ENCODE measurements at places on chromosomes 5 and 9.

- DNase-seq: no peak
Measured at GRCh38 chr5:54717870-54718269, 200.3 kb downstream of the SNX18 start.

GRCh38 chr5:129243039-129243438, 148.5 kb downstream of the ISOC1 start:
- peak; percentile 37 for DNase-seq

DNA sequence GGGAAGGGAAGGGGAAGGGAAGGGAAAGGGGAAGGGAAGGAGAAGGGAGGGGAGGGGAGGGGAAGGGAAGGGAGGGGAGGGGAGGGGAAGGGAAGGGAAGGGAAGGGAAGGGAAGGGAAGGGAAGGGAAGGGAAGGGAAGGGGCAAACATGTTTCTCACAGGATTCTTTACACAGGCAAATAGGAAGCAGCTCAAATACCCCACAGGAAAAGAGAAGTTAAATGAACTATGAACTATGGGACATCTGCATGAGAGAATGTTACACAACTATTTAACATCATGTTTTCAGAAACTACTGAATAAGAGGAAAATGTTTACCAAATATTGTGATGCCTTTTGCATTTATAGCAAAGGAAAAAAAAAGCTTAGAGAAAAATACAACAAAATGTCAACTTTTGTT, 125.4 kb upstream of the SLC30A5 start:
- no peak for DNase-seq

DNA sequence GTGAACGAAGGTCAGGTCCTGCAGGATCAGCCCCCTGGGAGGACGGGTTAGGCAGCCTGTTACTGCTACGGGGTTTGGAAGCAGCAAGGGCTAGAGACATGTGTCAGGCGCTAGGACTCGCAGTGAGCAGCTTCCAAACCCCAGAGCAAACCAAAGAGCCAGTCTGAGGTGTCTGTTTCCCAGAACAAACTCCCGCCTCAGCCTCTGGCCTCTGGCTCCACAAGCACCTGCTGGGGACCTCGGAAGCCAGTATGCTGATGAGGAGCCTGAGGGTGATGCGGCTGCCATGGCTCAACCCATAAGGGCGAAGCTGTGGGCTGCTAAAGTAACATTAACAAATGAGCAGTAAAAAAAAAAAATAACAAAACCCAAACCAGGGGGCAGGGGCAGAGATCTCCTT, 35.0 kb downstream of the PRRT1B start:
- no peak for DNase-seq

DNA sequence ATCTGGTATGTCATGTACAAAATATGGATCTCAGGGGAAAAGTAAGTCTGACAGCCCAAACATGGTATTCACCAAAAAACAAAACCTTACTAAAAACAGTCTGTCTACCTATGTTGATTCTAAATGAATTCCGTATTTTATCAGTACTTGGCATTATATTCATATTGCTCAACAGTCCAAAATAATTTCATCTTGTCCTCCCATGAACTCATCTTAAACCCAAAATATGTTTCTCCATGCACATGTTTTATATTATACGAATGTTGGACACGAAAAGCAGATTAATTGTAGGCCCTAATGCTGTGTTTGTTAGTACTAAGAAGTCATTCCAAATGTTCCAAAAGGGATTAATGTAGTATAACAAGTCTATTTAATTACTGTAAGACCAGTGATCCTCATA, 20.1 kb downstream of the NFIB start:
- no peak for DNase-seq

DNA sequence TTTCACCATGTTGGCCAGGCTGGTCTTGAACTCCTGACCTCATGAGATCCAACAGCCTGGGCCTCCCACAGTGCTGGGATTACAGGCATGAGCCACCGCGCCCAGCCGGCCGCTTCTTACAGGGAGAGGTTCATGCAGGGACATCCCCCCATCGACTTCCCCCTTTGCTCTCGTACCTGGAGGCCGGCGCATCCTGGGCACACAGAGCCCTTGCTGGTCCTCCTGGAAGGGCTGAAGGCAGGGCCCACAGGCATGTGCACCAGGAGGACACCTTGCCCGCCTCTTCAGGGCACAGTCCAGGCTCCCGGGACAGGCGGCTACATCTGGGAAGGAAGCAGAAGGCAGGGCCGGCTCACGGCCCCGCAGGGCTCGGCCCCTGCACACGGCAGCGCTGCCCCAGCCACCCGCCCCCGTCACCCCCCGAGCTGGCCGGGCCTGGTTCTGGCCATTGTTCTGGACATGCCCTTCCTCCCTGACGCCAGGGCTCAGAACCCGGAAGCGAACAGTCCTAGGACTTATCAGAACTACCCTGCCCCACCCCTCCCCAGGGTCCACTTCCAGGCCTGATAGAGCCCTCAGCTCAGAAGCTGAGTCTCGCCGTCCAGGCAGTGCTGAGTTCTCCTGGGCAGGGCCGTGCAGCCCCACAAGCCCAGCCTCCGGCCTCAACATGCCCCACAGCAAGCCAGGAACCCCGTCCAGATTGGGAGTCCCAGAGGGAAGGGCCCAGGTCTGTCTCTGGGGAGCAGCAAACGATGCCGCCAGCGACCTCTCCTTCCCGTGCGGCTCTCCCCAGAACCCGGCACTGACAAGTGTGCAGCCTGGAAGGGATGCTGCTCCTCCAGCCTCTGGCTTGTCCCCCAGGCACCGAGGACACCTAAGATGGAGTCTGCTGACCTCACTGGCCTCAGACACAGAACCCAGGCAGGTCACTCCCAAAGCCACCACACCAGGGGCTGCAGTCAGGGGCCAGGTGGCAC, 2.9 kb downstream of the NPDC1 start:
- DNase-seq: no peak

DNA sequence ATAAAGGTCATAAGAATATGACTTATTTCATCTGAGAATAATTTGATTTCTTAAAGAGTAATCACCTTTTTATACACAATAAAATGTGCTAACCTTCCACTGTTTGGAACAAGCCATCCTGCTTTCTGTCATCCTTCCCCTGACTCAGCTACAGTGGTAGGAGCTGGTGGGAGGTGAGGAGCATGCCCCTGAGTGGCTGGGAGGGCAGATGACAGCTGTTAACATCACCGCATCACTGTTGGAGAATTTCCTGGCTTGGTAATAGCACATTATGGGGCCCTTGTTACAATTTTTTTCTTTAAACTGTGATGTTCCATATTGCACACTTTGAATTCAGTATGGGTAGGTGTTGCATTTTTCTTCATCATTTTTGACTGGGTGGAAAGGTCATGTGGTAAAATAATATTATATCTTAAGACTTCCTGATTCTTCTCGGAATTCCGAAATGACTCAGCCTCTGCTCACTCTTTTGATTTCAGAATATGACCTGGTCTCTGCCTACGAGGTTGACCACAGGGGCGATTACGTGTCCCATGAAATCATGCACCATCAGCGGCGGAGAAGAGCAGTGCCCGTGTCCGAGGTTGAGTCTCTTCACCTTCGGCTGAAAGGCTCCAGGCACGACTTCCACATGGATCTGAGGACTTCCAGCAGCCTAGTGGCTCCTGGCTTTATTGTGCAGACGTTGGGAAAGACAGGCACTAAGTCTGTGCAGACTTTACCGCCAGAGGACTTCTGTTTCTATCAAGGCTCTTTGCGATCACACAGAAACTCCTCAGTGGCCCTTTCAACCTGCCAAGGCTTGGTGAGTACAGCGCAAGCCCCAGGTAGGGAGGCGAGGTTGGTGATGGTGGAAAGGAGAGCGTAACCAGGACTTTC, 5.8 kb downstream of the ADAMTS16 start:
- DNase-seq: peak; percentile 7

GRCh38 chr5:45532826-45533624, 163.2 kb downstream of the HCN1 start:
- no peak for DNase-seq

DNA sequence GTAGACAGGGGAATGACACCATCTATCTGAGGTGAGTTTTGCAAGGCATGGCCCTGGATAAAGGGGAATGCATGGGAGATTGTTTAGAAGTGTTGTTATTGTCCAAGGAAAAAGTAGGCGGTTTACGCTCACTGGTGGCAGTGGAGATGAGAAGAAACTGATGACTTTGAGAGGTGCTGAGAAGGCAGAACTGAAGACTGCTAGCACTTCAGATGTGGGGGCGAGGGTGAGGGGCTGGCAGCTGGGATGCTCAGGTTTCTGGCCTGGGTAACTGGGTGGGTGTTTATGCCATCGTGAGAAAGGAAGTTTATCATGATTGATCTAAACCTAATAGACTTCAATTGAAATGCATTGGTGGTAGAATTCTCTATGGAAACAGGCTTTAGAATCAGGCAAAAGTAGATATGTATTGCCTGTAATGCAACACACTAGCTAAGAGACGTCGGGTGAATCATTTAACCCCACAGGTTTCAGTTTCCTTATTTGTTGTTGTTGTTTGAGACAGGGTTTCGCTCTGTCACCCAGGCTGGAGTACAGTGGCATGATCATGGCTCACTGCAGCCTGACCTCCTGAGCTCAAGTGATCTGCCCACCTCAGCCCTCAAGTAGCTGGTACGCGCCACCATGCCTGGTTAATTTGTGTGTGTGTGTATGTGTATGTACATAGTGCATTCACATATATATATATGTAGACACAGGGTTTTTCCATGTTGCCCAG, 123.5 kb downstream of the SLC24A2 start:
- no peak for DNase-seq

GRCh38 chr5:37875051-37875787, 35.4 kb upstream of the GDNF start:
- peak; percentile 85 for DNase-seq

GRCh38 chr5:51091816-51092215, 291.4 kb upstream of the ISL1 start:
- no peak for DNase-seq

DNA sequence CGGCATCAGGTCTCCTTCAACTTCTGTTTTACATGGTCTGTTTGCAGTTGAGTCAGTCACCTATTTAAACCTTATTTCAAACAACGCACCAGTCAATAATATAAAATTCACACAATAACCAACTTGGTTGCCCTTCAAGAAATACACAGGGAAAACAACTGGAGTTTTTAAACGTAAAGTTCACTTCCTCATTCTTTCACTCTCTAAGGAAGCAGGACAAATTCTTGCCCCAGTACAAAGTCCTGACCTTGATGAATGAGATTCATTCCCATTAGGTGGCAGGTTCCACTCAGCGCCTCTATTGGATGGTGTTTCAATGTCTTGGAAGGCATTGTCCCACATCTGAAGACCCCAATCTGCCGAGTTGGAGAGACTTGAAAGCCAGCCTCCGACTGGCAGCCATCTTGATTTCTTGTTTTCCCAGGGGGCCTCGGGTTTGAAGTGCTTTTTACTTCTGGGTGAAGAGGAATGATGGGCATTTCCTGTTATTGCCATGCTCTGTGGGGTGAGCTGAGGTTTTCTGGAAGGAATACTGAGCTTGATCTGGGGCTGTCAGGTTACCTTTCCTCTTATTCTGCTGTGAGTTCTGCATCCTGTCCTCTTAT, 105.0 kb downstream of the ACER2 start:
- peak; percentile 14 for DNase-seq

- no peak for DNase-seq
Measured at GRCh38 chr9:71901695-71902597, 9.0 kb downstream of the ABHD17B start.

DNA sequence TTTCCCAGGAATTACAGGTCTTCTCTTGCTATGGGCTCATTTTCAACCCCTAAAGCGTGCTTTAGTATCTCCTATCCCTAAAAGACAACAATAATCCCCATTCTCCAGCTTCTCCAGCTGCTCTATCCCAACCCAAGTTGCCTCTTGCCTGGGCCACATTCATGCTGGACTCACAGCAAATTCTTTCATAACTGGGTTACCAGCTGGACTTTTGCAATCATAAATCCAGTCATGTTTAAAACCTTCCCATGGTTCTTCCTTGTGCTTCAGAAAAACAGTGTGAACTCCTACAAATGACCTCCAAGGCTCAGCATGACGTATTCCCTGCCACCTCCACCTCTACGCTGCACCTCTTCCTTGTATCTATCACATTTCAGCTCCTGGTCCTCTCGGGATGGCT, 346.9 kb downstream of the GADD45G start:
- no peak for DNase-seq

- no peak for DNase-seq
Measured at GRCh38 chr5:886716-887325, 5.8 kb downstream of the BRD9 start.

- peak; percentile 62 for DNase-seq
Measured at GRCh38 chr9:113682297-113682771, 193.8 kb upstream of the ZNF618 start.

GRCh38 chr5:56588636-56589480, 226.5 kb upstream of the MAP3K1 start:
- no peak for DNase-seq

DNA sequence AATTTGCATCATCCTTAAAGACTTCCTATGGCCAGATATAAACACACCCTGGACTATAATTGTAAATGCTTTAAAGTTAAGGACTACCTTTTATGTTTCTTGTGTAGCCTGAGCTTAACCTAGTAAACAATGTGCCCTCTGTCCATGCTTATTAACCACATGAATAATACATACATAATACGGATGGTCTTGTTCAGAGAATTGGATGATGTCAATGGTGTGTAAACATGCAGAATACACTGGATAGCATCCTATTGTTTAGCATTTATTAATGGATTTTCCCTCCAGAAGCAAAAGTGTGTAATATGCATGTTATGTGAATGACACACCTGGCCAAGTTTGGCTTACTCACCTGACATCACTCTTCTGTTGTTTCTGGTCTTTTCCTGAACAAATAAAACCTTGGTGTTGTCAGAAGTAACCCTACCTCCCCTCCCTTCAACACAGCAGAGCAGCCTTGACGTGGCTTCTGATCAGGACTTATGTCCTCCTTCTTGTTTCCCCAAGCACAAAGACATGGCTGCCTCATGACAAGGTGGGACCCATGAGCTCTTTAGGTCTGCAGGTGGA, 517.9 kb downstream of the MTRR start:
- no peak for DNase-seq

GRCh38 chr5:150266871-150267291, 22.7 kb downstream of the CAMK2A start:
- peak; percentile 35 for DNase-seq

GRCh38 chr5:78286290-78286689, 8.2 kb downstream of the AP3B1 start:
- DNase-seq: no peak

GRCh38 chr9:107681988-107682387, 192.4 kb upstream of the KLF4 start:
- DNase-seq: no peak

DNA sequence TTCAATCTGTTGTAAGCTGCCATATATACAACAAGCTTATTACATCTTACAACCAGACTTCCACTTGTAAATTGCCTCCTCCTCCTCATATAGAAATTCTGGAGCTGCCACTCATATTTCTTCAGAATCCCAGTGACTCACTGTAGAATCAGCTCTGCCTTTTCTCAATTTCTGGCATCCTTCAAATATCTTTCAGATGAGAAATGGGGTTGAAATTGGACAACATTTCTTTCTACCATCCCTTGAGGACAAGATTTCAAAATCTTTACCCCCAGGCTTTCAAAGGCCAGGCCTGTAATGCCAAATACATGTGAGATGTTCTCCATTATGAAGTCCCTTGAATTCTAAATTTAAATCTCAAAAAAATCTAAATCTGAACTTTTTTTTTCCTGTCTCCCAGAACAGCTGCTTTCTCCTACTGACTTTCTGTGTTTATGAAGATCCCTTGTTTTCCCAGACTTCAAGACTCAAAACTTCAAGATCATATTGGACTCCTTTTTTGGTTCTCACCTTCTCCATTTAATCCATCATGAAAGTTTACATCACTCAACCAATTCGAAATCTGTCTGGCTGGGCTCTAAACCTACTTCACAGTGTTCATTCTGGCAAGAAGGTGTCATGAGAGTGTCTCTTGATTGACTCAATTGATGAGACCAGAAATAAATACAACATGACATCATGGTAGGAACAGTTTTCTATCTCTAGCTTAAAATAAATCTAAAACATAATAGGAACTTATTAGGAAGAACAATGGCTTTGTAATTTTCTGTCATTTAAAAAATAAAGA, 109.8 kb downstream of the HMHB1 start:
- peak; percentile 97 for DNase-seq

Measured in fibroblast of skin of right biceps (primary cell).